ENCODE measurements at places on chromosomes 12 and 14.

GRCh38 chr14:69614592-69614991, 3.2 kb downstream of the SUSD6 start:
- DNase-seq = no peak

DNA sequence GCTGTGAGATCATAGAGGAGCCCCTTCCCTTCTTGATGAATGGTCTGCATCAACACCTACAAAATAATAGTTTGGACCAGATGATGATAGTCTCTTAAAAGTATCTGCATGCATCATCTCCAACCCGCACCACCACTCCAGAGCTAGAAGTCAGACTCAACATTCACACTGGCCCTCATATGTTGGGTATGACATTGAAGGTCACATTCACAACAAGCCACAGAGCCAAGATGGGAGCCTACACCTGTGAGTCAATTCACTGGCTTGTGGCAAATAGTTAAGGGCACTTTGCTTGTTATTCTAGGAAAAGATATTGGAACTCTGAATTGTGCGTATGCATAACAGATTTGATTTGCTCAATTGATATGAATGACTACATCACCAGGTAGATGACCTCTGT, 1197.9 kb downstream of the VRK1 start:
- no peak for DNase-seq

DNA sequence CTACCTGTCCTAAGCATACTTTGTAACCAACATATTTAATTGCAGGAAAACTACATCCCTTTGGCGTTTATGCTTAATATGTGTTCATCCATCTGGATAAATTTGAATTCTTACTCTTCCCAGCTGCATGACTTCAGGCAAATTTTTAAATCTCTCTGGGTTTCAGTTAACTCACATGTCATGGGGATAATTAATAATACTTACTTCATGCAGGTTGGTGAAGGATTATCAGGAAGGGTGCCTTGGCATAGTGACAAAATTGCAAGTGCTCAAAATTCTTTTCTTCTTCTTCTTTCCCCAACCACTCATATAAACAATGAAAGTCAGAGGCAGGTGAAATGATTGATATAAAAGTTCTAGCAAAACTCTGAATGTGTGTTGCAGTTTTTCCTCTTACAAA, 15.9 kb downstream of the SYT10 start:
- DNase-seq = no peak

GRCh38 chr12:39685854-39686657, 66.5 kb upstream of the ABCD2 start:
- DNase-seq = no peak

DNA sequence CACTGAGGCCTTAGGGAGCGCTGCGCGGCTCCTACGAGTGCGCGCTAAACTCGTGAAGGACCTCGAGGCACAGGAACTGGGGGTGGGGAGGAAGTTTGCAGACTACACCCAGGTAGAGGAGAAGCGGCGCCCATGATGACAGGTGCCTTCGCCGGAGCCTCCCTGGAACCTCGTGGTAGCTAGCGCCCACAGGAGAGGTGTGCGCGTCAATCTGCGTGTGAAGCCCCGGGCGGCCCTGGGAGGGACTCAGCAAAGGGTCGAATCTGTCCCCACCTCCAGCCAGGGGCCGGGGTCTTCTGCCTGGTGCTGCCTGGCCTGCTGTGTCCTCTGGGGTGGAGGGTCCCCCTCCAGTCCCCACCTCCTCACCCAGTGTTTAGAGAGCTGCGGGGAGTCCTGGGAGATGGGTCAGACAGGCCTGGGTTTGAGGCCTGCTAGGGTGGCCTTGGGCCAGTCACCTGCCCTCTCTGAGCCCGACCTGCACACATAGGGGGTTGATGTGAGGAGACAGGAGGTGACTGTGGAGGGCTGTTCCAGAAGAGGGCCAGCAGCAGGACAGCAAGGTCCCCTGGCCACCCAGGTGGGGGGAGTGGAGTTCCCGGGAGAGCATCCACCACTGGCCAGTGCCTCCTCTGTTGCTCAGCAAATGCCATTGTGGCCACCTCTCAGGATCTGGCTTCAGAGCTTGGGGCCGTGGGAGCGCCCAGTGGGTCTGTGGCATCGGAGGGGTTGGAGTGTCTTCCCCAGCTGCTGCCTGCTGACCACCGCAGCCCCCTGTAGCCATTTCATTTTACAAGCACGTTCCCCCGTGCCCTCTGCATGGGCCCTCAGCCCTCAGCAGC, 20.2 kb upstream of the KIF26A start:
- DNase-seq = no peak
